ENCODE measurements at places on chromosomes 12 and 14.

- DNase-seq, result no peak
Observed at GRCh38 chr12:105474672-105475071, 144.2 kb downstream of the C12orf75 start.

- DNase-seq, result no peak
Observed at GRCh38 chr14:76023757-76024156, 38.2 kb downstream of the IFT43 start.

DNA sequence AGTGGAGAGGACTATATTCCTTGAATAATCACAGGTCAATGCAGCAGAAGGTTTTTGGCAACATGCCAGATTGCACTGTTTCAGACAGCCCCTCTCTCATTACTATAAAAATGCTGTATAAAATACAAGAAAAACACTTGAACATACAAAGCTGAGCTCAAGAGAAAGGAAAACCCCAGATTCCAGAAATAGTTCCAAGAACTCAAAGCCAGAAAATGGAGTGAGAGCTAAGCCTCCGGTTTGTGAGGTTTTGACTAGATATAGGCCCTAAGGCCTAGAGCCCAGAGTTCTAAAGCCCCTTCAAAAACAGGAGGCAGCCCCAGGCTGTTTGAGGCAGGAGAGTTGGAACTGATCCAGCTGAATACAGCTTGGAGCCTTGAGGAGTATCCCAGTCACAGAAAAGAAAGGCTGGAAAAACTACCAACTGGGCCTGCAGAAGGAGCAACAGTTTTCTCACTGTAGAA is 29.4 kb upstream of the ACTN1 start:
- DNase-seq, result no peak

DNA sequence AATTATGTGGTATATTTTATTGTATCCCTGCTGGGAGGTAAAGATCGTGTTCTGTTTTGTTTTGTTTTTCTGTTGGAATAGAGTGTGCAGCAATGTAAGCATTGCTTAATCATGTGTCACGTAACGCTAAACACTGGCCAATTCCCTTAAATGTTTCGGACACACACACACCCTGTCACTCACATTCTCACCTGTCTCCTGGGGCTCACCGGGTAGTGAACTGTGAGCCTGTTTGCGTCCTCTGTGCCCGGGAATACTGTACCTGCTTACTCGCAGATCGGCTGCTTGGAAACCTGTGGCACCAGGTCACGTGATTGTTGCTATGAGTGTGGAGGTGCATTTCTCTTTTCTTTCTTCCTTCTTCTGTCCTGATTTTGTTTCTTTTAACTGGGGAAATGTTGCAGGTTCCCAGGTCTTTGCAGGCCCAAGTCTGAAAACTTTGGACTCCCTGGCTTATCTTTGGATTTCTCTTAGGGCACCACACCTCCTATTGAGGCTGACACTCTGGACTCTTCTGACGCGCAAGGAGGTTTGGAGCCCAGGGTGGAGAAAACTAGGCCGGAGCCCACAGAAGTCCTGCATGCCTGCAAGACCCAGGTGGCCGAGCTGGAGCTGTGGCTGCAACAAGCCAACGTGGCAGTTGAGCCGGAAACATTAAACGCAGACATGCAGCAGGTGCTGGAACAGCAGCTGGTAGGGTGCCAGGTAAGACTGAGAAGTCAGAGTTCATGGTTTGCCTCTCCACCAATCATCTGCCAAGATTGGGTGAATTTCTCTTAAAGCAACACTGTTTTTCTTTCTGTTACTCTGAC is 181.1 kb downstream of the ESR2 start:
- no peak for DNase-seq

DNA sequence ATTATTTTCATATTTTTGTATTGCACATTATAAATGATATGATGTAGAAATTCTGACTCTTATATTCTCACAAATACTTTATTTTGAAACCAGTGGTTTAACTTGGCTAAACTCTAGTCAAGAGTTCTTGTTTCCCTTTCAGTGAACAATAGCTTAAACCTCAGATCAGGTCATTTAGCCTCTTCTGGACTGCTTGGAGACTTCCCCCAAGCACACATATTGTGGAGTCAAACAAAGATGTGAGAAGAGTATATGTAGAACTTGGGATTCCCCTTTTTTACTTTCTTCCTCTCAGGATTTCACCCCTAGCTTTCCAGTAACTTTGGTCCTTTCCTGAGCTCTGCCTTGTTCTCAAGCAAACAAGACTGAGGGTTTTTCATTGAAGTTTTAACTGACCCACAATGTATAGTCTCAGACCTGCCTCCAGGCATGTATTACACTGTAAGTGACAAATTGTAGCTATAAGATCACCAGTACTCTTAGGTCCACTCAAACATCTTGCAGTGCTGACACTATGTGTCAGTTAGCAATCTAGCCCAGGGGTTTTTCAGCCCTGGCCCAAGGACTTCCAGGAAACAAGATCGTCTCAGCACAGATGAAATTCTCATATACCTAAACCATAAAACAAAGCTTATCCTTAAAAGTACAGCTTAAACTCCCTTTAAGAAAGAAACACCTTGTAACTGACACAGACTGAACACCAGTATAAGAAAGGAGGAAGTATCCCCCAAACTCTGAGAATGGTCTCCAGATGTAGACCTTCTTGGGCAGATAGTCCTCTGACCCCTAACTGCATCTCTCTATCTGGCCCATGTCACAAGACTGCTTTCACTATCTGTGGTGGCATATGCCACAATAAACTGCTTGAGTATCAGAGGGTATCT is 98.6 kb downstream of the SLC6A15 start:
- no peak for DNase-seq

DNA sequence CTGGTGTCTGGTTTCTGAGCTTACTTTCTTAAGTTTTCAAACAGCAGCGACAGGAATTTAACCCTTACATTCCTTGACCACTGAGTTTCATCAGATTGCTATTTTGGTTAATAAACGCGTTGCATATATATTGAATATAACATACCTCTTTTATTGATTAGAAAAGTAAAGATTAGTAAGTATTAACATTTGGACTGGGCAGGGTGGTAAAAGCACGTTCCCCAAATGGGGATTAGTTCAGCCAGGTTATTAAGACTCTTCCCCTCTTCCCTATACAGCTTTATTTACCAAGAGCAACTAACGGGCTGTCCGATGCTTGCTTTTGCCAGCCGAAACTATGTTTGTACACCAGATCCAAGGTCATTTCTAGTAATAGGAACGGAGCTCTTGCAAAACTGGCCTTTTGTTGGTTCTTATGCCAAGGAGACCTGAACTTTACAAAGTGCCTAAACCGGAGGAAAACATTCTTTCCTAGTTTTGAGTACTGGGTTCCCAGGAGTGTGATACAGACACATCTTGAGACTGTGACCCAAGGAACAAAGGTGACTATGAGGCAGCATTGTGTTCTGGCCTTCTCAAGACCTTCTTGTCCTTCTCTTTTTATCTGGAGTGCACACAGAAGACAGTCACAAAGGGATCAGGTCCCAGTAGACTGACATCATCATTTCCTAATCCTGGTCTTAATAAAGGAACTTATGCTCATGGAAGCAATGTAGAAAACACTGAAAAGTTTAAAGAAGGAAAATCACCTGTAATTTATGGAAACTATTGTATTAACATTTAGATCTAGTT is 2.6 kb downstream of the GLRX5 start:
- DNase-seq, result no peak

DNA sequence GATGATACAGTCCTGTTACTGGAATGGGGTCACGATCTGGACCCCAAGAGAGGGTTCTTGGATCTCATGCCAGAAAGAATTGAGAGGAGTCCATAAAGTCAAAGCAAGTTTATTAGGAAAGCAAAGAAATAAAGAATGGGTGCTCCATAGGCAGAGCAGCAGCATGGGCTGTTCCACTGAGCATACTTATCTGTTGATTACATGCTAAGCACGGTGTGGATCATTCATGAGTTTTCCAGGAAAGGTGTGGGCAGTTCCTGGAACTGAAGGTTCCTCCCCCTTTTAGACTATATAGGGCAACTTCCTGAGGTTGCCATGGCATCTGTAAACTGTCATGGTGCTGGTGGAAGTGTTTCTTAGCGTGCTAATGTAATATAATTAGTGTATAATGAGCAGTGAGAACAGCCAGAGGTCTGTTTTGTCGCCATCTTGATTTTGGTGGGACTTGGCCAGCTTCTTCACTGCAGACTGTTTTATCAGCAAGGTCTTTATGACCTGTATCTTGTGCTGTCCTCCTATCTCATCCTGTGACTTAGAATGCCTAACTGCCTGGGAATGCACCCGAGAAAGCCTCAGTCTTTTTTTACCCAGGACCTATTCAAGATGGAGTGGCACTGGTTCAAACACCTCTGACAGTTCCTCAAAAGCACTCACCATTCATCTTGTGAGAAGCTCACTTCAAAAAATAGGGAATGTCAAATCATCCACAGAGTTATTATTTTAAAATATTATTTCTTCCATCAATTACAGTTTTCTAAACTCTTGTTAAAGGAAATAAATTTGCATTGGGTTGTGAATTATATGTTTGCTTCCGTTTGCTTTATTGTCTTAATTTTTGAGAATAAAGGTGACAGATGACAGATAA is 1358.8 kb upstream of the TMEM132C start:
- no peak for DNase-seq

DNA sequence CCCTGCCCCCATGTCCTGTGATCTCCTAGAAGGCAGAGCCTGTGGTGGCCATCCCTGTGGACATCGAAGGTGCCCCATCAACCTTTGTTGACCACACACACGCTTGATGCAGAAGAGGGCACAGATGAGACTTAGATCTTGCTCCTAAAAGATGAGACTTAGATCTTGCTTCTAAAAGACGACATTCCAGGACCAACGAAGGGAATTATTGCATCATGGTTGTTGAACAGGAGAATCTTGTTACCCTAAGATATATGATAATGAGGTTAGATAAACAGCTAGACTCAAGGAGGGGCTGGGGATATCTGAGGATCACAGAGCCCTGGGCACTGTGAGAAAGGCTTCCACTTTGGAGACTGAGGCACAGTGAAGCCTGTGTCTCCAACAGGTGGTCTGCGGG is 91.1 kb upstream of the WSCD2 start:
- DNase-seq, result no peak

GRCh38 chr14:26596543-26597061 is 1.2 kb downstream of the NOVA1 start:
- no peak for DNase-seq

GRCh38 chr14:52175982-52176502 is 91.5 kb upstream of the PTGDR start:
- DNase-seq, result no peak

GRCh38 chr12:54287261-54288157 is 7.0 kb downstream of the HNRNPA1 start:
- no peak for DNase-seq

DNA sequence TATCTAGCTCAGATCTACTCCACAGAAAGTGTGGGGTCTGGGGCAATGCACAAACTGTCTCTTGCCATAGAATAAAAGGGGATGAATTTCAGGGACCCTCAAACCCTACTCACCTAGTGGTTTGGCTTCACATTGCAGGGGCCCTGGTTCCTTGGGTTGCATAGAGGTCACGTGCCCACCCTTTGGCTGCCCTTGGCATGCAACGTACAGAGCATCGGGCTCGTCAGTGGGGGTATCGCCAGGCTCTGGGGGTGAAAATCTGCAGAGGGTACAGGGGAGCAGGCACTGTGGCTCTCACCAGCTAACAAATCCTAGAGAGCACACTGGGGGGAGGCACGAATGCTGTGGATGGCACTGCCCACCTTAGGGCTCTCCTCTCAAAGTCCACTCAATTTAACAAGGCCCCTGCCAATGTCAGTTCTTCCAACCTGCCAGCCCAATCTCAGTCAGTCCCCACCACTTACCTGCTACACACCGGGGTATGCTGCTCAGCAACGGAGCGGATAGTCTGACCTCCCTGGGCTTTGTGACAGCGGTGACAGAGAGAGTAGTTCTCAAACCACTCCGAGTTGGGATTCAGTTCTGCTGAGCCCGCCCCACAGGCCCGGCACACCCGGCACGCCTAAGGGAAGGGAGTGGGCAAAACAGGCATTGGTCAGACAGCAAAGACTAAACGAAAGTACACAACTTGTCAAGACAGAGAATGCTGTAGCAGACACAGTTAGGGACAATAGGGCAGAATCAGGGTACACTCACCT is 8.0 kb downstream of the KMT2D start:
- DNase-seq, result no peak

- no peak for DNase-seq
Observed at GRCh38 chr14:35285168-35286002, 6.8 kb upstream of the PSMA6 start.

DNA sequence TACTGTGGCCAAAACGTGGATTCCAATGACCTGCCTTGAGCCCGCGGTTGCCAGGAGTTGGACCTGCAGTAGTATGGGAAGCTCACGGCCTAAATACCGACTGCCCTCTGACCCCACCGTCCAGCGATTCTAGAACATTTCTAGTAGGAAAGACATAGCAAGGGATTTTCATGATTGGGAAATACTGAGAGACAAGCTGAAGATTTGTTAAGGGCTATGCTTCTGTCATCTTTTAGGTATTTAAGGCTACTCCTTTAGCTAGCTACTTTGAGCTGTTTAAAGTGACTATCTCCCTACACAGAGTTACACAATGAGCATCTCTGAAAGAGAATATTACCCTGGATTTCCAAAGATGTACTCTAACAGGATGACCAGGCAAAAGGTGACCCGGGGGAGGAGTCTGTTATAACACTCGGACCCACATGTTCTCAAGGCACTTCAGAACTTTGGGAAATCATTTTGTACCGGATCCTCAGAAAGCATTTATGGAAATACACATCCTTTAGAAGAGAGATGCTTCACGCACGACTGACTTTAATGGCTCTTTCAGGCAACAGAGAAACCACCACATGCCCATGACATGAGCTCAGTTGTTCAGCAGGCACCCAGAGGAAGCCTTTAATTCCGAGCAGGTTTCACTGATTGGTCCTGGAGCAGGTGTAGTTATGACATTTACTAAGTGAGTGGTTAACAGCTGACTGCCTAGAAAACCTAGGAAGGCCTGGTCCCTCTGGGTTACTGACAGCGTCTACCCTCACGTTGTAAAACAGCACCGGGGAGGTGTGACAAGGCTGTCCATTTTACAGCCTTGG is 4.2 kb downstream of the BAG5 start:
- DNase-seq, result no peak

DNA sequence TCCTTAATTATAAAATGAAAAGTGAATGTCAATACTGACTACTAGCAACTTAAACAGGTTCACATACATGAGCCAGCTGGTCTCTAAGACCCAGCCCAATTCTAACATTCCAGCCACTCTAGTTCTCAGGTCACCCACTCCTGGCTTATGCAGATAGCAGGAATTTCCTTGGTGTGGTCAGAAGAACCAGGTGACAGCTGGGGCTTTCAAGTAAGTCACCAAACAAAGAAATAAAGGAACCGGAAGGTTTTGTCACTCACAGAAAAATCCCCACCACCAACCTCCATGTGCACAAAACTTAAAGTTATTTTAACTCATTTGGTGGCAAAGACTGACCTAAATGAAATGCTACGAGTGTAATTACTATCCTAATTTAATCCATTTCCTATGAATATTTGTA is 129.6 kb upstream of the CDKN3 start:
- no peak for DNase-seq
